Mammary epithelial cell (primary cell): ENCODE measurements at places on chromosomes 6 and 20. TPM values are rescaled to one million over a fixed set of nuclear protein-coding genes. Genes with fewer than 3 reads are reported as not detected.

Gene NHLRC1
- 1.4 TPM for polyA plus RNA-seq

Gene ULBP2
- 20.7 TPM for polyA plus RNA-seq

- peak; percentile 29 for DNase-seq
Observed at GRCh38 chr20:37526839-37527637, 638 bp downstream of the BLCAP start.

- peak; percentile 16 for DNase-seq
Observed at GRCh38 chr6:39961178-39961577, 26.9 kb upstream of the MOCS1 start.

GRCh38 chr20:57410924-57411323 lies 19.7 kb downstream of the RBM38 start:
- no peak for DNase-seq

DNA sequence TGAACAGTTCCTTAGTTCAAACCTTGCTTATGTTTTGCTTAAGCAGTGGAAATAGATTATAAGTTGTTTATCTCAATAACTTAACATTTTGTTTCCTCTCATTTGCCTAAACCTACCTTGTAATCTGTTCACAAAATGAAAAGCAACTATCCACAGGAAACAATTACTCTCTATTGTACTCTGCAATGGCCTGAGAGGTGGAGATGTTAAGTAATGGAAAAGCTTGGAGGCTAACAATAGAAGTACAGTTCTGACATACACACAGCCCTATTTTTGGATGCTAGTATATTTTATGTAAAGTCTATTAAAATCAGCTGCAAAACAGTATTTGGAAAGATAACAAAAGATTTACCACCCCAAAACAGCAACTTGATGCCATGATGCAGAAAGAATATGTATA lies 82.1 kb downstream of the TINAG start:
- no peak for DNase-seq

GRCh38 chr20:57735831-57736737 lies 26.3 kb upstream of the PMEPA1 start:
- DNase-seq = no peak
